H1 (cell line): ENCODE measurements at places on chromosomes 1 and 21.

DNA sequence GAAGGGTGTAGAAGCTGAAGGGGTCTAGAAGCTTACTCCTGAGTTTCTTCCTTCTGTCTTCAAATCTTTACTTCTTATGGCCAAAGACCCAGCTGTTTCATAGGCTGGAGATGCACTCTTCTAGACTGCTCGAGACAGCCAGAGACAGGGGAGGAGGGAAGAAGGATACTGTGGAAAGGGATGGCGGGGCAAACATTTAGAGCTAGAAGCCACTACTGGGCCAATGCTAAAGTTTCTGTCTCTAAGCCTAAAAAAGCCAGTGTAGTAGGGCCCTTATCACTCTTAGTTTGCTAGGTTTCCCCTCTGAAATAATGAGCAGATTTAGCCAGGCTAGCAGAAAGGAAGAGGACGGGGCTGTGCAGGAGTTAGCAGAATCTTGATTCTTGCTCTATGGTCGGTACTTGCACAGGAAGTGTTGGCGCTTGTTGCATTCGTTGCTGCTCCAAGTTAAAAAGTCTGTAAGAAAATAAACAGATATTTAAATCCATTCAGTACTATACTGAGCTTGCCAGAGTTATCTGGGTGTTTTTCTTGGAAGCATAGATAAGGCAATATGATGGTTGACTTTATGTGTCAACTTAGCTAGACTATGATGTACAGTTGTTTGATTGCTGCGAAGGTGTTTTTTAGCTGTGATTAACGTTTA is 16.9 kb downstream of the REG4 start:
- no peak for DNase-seq

DNA sequence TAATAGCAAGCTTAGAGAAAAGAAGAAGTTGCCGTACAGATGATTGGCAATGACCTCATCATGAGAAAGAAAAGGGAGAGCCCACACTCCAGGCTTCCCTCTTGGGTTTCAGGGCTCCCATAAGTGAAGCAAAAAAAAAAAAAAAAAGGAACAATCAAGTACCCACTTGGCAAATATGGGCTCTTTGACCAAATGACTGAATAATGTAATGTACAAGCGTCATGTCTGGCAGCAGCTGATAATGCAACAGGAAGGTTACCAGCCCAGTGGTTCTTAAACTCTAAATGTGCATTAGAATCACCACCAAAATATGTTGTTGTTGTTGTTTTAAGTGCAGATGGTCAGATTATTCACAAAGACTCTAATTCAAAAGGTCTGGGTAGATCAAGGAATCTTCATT is 13.5 kb downstream of the TNFSF4 start:
- no peak for DNase-seq

DNA sequence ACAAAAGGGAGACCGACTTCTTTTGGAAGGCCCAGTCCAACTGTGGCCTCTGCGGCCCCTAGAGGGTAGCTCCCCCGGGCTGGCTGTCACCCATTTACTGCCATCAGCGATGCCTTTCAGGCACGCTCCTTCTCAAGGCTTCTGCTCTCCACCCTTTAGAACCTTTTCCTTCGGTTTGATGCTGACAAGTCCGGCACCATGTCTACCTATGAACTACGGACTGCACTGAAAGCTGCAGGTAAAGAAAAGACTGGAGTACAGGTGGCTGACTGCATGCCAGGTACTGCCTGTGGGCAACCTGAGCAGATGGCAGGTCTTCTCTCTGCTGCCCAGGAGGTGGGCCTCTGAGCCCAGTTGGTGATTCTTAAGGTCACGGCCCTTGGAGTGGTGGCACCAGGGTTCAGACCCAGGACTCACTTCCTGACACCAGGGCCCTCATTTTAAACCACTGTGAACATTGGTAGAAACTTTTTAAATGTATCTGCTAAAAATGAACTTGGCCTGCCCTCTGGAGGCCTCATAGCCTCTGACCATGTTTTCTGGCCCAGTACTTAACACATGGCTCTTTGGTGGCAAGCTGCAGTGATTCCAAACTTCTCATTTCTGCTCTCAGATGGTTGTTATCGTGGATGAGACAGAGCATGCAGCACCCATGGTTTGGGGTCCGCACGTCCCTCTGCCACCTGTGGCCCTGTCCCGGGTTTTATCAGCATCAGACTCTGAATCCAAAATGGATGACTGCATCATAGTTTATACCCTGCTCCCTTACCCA is 45.7 kb downstream of the CAPN9 start:
- DNase-seq, result peak; percentile 33

DNA sequence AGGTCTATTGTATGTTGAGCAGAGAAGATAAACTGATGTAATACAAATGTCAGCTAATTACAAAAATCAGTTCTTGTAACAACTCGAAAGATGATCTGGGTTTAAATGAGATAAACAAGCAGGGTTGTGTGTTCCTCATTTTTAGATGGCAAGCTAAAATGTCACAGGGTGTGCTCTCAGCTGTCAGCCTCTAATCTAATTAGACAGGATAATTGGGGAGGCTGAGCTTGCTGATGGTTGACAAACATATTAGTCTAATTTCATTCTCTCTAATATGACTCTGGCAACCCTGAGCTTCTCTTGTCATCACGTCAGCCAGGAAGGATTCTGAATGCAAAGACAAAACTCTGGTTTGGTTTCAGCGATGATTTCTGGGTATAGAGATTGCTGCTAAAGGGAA is 335.3 kb upstream of the KAZN start:
- DNase-seq, result no peak

- DNase-seq, result no peak
These were observed 2.0 kb upstream of the C1orf174 start for GRCh38 chr1:3902111-3902511.
